ENCODE measurements at places on chromosomes 13 and 19. TPM values are rescaled to one million over a fixed set of nuclear protein-coding genes. Genes with fewer than 3 reads are reported as not detected.

Gene RPS16
- polyA plus RNA-seq, result 3,887 TPM

Gene SLC10A2
- not detected for polyA plus RNA-seq

Gene B3GNT8
- 1.6 TPM for polyA plus RNA-seq

Gene MAU2
- polyA plus RNA-seq, result 16.1 TPM

Gene FFAR3
- 0.46 TPM for polyA plus RNA-seq

Gene DLL3
- polyA plus RNA-seq, result not detected

Gene KLK8
- polyA plus RNA-seq, result 0.97 TPM

Gene PIK3R2
- polyA plus RNA-seq, result 5.2 TPM
